Smooth muscle cell of the pulmonary artery (primary cell): ENCODE measurements at places on chromosomes 1 and 21. TPM values are rescaled to one million over a fixed set of nuclear protein-coding genes. Genes with fewer than 3 reads are reported as not detected.

Gene FALEC
- 0.23 and 0.33 TPM in 2 replicates for total RNA-seq

Gene SLC6A17
- total RNA-seq, result 0.33 and 0.79 TPM in 2 replicates

Gene KRTAP11-1
- not detected in 2 replicates for total RNA-seq

Gene SIK1
- total RNA-seq, result 0.98 and 7.6 TPM in 2 replicates

Gene PFKFB2
- 5.5 and 9.5 TPM in 2 replicates for total RNA-seq

Gene WNT2B
- 4.7 and 6.1 TPM in 2 replicates for total RNA-seq

Gene OVAAL
- not detected in 2 replicates for total RNA-seq

Gene DNAJC8
- total RNA-seq, result 32.5 and 37.9 TPM in 2 replicates

Gene PROX1
- total RNA-seq, result 0.03 and 0.07 TPM in 2 replicates

Gene JTB
- total RNA-seq, result 87.9 and 105 TPM in 2 replicates

Gene GJB5
- not detected in 2 replicates for total RNA-seq

Gene LCE2C
- total RNA-seq, result not detected in 2 replicates

Gene PUM1
- total RNA-seq, result 73.5 and 81.4 TPM in 2 replicates

Gene RSPH1
- 0.13 TPM in 1 of 2 replicates, not detected in the other for total RNA-seq
